EH (cell line): ENCODE measurements at places on chromosomes 6 and 20.

- no peak for DNase-seq
Measured at GRCh38 chr6:18219591-18219990, 44.7 kb downstream of the DEK start.

DNA sequence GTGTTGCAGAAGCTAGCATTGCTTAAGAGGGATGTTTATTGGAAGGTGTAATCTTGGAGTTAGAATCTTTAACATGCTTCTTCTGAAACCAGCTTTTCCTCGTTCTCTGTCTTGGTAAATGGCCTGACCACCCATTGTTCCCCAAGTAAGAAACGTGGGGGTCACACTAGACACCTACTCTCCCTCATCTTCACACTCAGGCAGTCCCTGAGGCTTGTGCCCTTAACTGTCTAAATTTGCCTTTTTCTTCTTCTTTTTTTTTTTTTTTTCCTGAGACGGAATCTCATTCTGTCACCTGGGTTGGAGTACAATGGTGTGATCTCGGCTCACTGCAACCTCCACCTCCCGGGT lies 16.2 kb upstream of the ARFGEF2 start:
- no peak for DNase-seq

- DNase-seq = no peak
Measured at GRCh38 chr6:99148111-99148510, 200.4 kb upstream of the FBXL4 start.

DNA sequence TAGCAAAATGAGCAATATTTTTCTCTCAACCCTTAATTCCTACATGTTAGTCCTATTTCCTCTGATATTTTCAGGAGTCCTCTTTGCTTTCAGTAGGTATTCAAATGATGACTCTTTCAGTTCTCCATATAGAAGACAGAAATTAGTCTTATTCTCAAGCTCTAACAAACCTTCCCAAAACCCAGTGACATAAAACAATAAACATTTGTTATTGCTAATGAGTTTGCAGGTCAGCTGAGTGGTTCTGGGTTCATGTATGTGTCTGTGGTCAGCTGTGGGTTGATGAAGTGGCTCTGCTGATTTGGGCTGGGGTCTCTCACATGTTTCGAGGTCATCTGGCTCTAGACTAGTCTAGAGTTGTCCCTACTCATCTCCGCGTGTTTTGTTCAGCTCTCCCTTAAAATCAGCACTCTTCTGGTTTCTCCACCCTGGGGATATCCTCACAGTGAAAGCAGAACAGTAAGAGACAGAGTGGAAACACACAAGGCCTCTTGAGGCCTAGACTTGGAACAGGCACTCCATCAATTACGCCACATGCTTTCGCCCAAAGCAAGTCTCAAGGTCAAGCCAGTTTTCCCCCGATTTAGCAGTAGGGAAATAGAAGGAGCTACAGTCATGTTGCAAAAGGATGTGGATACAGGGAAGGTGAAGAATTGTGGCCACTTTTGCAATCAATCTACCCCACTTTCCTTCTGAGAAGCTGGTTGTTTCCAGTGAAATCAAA lies 273.0 kb downstream of the PLCB1 start:
- no peak for DNase-seq

DNA sequence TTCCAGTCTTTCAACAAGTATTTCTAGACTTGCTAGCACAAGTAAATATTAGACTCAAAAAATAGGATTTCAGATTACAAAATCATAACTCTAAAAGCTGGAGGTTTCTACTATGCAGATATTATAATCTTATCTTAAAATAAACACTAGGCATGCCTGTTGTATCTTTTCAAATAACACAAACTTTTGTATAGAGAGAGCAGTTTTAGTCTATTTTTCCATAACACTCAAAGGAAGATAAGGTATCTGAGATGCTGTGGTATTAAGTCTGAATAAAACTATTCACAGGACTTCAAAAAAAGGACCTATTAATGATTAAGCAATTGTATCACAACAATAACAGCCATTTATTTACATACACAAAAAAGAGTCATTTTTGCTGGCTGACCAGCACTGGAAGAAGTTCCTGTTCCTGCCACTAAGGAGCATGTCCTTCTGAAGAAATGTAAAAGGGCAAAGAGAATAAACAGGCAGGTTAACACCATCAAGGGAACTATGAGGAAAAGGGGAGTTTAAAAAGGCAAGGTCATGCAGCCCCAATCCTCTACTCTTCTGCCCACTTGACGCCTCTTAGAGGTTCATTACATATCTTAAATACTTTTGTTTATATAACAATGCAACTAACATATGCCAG lies 39.4 kb downstream of the REPS1 start:
- DNase-seq = no peak

- DNase-seq = no peak
Measured at GRCh38 chr6:40563111-40563510, 24.1 kb downstream of the LRFN2 start.

DNA sequence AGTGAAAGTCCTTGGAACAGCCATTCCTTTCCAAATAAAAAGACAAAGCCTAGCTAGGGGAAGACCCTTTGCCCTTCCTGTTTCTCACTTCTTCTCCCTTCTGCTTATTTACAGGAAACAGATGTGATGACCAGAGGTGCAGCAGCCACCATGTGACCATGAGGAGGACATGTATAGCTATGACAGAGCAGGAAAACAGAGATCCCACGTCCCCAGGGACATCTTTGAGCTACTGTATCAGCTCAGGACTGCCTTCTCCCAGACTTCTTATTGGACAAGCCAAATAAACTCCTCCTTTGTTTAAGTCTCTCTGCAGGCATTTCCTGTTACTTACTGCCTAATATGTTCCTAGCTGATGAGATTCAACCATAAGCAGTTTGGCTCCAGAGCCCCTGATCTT lies 133.1 kb upstream of the MLN start:
- peak; percentile 10 for DNase-seq

DNA sequence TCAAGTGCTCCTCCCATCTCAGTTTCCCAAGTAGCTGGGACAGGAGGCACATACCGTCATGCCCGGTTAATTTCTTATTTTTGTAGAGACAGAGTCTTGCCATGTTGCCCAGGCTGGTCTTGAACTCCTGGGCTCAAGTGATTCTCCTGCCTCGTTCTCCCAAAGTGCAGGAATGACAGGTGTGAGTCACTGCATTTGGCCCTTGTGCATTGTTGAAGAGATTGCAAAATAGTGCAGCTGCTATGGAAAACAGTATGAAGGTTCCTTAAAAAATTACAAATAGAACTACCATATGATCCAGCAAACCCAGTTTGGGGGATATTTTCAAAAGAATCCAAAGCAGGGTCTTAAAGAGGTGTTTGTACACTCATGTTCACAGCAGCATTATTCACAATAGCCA lies 69.1 kb downstream of the GJA10 start:
- no peak for DNase-seq
